ENCODE measurements at places on chromosomes 2 and 18. TPM values are rescaled to one million over a fixed set of nuclear protein-coding genes. Genes with fewer than 3 reads are reported as not detected.

GRCh38 chr18:74529378-74529777 is 4.9 kb upstream of the CNDP1 start:
- DNase-seq, result no peak

Gene ATG9A
- 54.6 TPM for polyA plus RNA-seq

GRCh38 chr2:241555711-241556110 is 2.8 kb upstream of the BOK start:
- DNase-seq, result no peak

DNA sequence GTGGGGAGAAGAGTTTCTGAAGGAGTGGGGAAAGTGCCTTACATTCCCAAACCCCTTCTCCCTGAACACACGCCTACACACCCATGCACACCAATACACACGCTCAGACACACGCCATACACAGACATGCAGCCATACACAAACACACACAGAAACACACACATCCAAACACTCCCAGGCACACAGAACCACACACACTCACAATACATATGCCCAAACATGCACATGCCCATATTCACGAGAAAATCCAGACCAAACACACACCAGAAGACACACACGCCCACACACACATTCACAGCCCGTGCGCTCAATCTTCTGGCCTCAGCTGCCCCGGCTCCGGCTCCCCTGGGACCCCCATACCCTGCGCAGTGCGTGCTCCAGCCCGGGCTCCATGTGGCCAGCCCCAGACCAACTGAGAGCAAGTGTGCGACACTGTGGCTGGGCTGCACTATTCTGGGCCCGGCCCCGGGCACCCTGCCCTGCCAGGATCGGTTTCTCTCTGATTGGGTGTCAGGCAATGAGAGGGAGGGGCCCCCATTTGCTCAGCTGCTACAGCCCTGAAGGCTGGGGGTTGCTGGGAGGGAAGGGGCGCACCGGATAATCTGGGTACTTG is at the start of gene PRKAG3:
PRKAG3 (minus strand) TSS at position 426 of the 613 bp plus-strand sequence.
- DNase-seq, result no peak

GRCh38 chr2:62692225-62692624 is 13.3 kb upstream of the EHBP1 start:
- no peak for DNase-seq

DNA sequence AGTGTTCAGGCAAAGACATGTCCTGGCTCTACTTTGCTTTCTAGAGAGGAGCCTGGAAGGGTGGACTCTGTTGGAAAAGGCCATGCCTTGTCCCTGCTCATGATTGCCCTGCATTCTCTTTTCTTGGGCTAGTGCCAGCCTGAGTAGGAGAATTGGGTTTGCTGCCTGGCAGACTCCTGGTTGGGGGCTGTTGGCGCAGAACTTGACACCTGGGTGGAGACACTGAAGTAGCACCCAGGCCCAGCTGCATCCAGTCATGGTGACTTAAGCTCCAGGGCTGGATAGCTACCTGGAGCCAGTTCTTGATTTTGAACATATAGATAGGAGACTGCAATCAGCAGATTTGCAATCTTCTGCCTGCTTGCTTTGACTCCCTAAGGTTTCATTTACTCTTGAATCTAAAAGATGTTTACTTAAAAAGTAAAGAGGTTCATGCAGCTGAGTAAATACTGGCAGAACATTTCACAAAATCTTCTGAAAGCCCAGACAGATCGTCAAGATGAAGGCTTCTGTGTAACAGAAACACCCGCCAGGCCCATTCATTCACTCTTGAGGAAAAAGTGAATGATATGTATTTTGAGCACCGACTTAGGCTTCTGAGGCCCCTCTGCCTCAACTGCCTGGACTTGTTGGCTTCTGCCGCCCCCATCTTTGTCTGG is 38.0 kb upstream of the YWHAQ start:
- DNase-seq, result no peak

Gene RUFY4
- polyA plus RNA-seq, result 0.09 TPM

- DNase-seq, result no peak
Observed at GRCh38 chr18:44927127-44927849, 246.6 kb downstream of the SETBP1 start.

- no peak for DNase-seq
Observed at GRCh38 chr18:6947338-6948030, 170.1 kb downstream of the LAMA1 start.

- no peak for DNase-seq
Observed at GRCh38 chr18:21341141-21341540, 99.1 kb downstream of the GREB1L start.

GRCh38 chr2:122193622-122194021 is 438.2 kb downstream of the TSN start:
- DNase-seq, result no peak

GRCh38 chr18:44033144-44033701 is 647.5 kb upstream of the SETBP1 start:
- DNase-seq, result no peak

DNA sequence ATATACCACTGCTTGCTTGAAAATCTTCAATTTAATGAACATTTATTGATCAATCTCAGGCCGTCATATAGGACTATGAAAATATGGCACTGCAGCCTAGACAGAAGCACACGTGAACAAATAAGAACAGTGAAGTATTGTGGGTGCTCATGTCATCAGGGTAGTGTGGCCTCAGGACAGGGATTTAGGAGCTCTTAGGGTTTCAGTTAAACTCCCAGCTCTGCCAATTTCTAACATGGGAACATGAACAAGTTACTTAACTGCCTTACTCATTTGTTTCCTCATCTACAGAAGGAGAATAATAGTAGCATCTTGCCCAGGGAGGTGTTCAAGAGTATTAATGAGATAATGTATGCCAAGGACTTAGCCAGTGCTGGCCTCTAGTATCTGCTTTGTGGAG is 146.0 kb upstream of the MAP3K20 start:
- no peak for DNase-seq

DNA sequence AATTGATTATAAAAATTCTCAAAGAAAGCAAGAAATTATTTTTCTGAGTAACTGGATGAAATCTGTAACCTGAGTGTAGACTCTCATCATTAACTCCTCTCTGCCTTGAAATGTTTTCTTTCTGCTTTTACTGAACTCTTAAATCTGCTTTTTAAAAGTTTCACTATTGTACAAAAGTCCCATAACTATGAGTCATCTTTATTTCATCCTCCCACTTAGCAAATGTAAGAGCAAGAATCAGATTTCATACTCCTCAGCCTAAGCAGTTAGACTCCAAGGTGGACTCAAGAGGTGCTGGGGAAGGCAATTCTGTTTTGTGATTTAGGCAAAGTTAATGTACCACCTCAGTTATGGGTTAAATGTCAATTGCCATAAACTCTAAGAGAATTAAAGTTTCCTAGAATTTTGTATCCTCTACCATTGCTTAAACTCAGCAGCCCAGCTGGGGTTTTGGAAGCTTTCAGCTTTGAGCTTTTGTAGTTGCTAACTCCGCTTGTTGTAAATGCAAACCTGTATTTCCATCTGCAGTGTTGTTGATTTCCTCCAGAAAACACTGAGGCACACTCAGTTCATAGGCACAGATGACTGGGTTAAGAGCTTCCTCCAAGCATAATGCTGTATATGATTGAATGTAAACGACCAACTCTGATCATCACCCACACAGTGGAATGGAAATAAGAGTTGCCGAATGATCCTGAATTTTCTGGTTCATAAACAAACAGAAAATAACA is 268.8 kb downstream of the ARHGAP15 start:
- no peak for DNase-seq

Gene G6PC2
- polyA plus RNA-seq, result not detected

Gene LHCGR
- polyA plus RNA-seq, result 0.14 TPM

DNA sequence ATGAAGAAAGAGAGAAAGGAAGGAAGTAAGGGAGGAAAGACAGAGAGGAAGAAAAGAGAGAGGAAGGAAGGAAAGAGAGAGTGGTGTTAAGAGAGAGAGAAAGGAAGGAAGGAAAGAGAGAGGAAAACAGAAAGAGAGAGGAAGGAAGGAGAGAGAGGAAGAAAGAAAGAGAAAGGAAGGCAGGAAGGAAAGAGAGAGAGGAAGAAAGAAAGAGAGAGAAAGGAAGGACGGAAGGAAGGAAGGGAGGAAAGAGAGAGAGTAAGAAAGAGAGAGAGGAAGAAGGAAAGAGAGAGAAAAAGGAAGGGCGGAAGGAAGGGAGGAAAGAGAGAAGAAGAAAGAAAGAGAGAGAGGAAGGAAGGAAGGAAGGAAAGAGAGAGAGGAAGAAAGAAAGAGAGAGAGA is 127.4 kb downstream of the GALNT3 start:
- DNase-seq, result no peak

DNA sequence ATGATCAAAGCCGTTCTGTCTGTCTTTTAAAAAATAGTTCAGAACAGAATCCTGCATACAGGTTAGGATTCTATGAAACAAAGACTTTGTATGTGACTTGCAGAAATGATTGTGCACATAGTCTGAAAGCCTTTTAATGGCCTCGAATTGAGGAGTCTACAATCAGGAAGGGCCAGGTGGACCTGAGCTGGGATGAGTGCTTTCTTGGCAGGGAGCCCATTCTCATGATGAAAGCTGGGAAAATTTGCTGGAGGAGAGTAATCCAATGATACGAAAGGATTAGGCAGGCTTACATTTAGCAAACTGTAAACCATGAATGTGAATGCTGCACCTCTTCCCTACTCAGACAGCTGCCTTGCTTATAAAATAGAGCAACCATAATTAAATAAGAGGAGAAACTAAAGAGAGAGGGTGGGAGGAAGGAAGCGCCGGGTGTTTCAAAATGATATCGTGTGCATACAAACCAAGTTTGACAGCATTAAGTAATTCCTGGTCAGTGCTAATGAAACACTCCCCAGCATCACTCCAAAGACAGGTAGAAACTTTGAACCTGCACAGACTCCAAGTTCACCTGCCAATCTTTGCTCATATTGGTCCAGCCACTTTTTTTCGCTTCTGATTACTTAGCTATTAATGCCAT is 23.7 kb upstream of the CXCR4 start:
- peak; percentile 32 for DNase-seq

GRCh38 chr2:241271706-241272302 is 43.7 kb downstream of the HDLBP start:
- DNase-seq, result peak; percentile 35

DNA sequence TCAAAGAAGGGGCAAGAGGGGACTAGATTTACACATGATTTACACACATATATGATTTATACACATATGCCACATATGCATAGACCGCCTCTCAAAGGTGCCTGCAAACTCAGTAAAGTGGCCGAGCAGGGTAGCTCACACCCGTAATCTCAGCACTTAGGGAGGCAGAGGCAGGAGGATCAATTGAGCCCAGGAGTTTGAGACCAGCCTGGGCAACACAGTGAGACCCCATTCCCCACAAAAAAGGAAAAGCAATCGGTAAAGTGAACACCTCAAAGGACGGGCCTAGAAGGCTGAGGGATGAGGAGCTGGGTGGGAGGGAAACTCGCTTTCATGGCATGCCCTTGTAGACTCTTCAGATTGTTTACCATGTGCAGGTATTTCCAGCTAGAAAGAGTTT is 5.1 kb downstream of the ANKRD39 start:
- no peak for DNase-seq

DNA sequence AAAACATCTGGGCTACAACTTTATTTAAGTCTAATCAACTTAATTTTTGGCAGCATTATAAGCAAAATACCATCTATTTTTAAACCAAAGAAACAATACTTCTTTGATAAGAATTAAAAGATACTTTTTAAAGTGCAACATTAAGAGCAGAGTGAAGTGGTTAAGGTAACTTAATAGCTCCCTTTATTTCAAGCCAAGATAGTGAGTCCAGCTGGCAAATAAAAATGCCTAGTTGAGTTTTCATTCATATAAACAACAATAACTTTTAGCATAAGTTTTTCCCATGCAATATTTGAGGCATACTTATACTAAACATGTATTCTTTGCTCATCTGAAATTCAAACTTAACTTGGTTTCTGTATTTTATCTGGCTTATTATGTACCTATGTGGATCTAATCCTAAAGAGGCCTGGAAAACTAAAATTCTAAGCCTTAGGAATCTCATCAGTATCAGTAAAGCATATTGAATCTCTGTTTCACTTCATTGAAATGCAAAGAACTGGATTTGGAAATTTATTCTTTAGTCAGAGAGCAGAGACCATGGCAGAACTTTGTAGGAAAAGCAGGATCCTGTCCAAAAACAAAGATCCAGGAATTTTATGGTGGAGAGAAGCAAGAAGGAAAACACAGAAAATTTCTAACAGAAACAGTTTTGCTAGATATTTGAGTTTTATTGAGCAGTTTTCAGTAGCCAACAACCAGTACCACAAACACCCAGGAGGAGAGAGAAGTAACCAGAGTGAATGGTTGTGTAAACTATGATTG is 95.9 kb downstream of the COL3A1 start:
- no peak for DNase-seq

Gene RNF103
- 24.1 TPM for polyA plus RNA-seq

Gene POTEI
- not detected for polyA plus RNA-seq

Gene PROKR1
- 0.06 TPM for polyA plus RNA-seq

GRCh38 chr2:16148632-16149348 is 208.4 kb downstream of the MYCN start:
- DNase-seq, result no peak

GRCh38 chr2:30147196-30147714 is 448 bp downstream of the YPEL5 start:
- DNase-seq, result no peak

GRCh38 chr18:63928331-63928730 is 20.6 kb downstream of the SERPINB10 start:
- DNase-seq, result no peak
